ENCODE measurements at places on chromosomes 1 and 21.
A peak's percentile ranks its signal among the peaks of the same experiment; 100 is the strongest.

DNA sequence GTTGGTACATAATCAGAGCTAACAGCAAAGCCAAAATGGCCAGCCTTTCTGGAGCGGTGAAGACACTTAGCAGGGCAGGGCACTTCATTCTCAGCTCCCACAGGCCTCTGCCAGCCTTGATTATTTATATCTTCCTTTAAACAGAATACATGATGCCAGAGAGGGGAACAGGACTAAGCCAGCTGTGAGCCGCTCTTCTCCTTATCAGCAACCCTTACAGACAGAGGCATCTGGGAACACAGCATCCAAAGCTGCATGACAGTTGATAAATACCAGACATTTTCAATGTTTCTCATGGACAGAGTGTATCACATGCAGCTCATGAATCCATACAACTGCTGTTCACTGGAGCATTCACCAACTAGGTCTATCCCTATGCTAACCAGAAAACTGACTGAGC lies 29.1 kb downstream of the DNAJC11 start:
- no peak for DNase-seq

GRCh38 chr1:178374016-178374415 lies 122.7 kb downstream of the CLEC20A start:
- DNase-seq, result no peak

GRCh38 chr1:183814121-183814681 lies 9.3 kb downstream of the RGL1 start:
- DNase-seq, result no peak

DNA sequence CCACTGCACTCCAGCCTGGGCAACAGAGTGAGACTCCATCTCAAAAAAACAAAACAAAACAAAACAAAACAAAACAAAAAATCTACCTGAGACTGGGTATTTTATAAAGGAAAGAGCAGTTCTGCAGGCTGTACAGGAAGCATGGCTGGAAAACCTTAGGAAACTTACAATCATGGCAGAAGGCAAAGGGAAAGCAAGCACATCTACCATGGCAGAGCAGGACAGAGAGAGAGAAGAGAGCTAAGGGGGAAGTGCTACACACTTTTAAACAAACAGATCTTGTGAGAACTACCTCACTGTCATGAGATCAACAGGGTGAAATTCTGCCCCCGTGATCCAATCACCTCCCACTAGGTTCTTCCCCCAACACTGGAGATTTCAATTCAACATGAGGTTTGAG lies 198.3 kb upstream of the SAMSN1 start:
- DNase-seq, result no peak

DNA sequence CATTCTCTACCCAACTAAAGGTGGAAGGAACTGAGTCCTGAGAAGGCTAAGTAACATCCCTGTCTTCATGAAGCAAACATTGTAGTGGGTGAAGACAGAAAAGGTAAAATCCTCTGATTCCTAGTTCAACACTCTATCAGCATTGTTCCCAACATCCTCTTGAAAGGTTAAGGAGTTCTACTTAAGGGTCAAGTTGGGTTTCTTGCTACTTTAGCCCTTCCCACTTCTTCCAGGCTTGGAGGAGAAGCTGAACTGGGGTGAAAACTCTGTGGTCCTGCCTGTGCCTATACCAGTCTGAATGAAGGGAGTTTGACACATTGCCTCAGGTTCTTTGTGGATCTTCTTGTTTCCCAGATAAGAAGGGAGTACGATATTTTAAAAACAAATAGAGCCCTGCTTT lies 54.1 kb downstream of the ATP2B4 start:
- no peak for DNase-seq

GRCh38 chr1:116474921-116475849 lies 95.6 kb downstream of the CD58 start:
- no peak for DNase-seq

- no peak for DNase-seq
Measured at GRCh38 chr1:41440321-41441085, 44.0 kb downstream of the EDN2 start.

- peak; percentile 56 for DNase-seq
Measured at GRCh38 chr1:156445789-156446263, 54.7 kb downstream of the MEF2D start.

- DNase-seq, result no peak
Measured at GRCh38 chr1:237211031-237211430, 169.0 kb downstream of the RYR2 start.

GRCh38 chr21:44558695-44559094 lies at the start of gene KRTAP10-3:
KRTAP10-3 (minus strand) TSS chr21:44558795; CDS start chr21:44558715, 80 bp downstream.
- DNase-seq, result no peak

DNA sequence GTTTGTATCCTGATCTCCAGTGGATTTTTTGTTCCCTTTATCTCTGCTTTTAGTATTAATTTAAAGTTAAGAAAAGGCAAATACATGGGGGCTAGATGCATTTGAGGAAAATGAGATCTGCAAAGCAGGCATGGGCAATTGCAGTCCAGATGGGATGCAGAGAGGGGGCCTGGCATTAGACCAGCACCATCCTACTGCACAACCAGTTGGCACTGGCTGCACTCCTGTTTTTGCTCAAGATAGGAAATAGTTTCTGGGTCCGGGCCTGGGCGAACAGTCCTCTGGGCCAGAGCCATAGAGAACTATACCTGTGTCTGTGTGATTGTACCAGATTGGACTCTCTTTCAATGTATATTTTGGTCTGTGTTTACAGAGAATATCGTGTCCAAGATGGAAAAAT lies 34.0 kb upstream of the LEPR start:
- no peak for DNase-seq

- DNase-seq, result no peak
Measured at GRCh38 chr1:211912038-211912437, 81.5 kb upstream of the LPGAT1 start.

DNA sequence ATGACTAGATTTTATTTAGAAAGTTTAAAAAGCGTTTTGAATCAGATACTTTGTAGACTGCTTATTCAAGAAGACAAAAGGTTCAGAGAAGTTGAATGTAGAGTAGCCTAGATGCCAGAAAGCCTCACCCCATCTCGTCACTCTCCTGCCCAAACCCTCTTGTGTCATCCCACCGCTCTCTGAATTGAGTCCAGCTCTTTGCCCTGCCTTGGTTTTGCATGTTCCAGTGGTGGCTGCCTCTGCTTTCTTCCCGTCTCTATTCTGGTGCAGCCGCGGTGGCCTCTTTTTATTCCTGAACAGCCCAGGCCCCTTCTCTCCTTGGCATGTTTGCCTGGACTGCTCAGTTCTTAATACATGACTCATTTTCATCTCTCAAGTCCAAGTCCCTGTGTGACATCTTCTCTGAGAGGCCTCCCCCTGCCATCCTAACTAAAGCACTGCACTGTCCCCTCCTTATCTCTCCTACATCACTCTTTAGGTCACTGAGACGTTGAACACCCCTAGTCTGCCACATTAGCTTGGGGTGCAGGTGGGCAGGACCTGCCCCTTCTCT lies 22.9 kb downstream of the PRDM2 start:
- no peak for DNase-seq

GRCh38 chr1:22418933-22419382 lies 32.7 kb upstream of the ZBTB40 start:
- DNase-seq, result no peak

DNA sequence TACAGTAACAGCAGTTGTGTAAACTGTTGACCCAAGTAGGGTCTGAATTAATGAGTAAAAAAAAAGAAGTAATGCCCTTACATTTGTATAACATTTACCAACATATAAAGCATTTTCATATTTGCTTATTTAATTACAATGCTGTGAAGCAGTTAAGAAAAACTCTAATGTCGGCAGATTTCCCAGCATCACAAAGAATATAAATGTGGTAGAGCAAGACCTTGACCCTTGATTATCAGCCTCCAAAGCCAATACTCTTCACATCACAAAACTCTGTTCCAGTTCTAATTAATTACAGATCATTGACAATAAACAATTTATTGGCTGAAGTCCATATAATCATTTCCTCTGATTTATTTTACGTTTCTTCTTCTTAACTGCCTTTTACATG lies 130.2 kb downstream of the DUSP10 start:
- DNase-seq, result no peak

GRCh38 chr1:52920791-52921291 lies 699 bp downstream of the ECHDC2 start:
- DNase-seq, result no peak

DNA sequence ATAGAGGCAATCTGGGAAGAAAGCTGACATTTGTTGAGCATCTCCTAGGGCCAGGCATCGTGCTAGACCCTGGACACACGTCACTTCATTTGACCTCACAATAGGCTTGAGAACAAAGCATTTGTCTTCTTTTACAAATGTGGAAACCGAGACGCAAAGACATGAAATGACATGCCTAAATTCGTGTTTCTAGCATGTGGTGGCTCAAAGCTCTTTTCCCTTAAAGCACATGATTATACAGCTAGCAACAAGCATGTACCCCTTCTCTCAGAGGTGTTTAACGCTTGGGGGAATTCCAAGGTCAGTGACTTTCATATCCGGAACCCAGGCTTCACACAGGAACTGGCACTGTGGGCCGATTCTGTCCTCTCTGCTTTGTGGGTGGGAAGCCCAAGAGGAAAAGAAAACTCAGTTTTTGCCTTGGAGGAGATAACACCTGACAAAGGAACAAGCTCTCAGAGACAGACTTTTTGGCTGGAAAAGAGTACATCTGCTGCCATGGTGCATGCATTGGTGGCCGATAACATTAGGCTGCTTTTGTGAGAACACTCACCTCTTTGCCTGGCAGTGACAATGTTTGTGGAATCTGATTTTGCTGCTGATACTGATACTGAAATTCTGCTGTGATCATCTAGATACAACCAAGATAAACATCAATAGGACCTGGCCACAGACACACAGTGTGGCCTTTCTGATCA lies 15.4 kb upstream of the CD2 start:
- DNase-seq, result peak; percentile 70

DNA sequence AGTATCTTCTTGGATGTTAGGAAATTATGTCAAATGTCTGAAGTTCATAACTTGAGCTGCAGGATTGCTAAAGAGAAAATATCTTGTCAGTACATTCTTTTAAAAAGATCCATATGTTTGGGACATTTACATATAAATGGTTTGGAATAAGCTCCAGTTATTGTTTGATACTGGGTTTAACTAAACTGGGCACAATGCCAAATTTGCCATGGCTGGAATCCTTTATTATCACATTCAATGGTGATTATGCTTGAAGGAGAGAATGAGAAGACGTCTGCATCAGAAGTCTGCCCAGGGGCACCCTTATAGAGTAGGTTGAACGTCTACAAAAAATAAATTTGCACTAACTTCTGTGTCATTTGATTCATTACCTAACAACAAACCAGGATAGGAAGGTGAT lies 652.5 kb downstream of the AMY1C start:
- no peak for DNase-seq

DNA sequence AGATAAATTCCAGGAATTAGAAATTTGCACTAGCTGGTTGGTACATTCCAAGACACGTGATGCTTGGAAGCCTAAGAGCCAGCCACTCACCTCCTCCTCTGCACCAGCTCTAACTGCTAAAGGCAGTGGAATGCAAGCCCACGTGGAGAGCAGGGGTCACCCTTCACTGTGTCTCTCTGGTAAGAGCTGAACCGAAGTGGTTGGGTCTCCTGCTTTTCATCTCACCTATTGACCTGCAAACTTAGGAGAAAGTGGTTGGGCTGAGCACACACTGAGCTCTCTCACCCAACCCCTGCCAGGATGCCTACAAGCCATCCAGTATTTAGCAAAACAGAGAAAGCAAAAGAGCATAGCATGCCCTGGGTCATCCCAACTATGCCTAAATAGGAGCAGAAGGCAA lies 19.3 kb downstream of the HAO2 start:
- DNase-seq, result no peak

DNA sequence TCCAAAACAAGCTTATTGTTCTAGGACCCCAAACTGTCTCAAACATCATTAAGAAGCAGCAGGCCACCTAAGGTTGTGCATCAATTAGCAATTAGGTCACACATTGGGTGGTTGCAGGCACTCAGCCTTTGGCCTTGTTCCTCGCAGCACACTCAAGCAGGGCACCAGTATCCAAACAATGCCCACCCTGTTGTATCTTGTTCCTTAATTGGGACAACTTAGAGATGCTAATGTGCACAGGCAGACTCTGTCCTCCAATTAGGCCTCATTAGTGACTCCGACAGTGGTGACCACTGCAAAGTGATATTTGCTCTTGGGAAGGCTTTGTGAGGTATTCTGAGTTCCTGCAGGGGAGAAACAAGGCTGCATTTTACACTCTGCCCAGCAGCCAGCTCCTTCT lies 515.1 kb upstream of the PTBP2 start:
- no peak for DNase-seq

- DNase-seq, result no peak
Measured at GRCh38 chr1:97088391-97088790, 366.8 kb downstream of the PTBP2 start.

- no peak for DNase-seq
Measured at GRCh38 chr21:29329406-29329805, 30.7 kb downstream of the BACH1 start.

GRCh38 chr1:19756480-19756879 lies 43.2 kb downstream of the TMCO4 start:
- no peak for DNase-seq

DNA sequence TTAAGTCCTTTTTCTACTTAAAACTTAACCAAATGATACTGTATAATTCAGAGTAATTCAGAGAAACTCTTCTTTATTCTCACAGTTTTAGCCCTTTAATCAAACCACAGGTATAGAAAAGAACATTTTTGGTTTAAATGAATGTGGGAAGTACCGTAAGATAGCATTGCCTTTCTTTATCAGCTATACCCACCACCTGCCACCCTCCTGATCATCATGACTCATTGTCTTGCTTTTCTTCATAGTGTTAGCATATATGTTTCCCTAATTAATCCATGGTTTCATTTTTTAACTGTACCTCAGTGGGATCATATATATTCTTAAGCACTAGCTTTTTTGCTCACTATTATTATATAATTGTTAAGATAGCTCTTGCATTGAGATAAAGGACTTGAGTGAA lies 27.5 kb upstream of the ANGPTL1 start:
- DNase-seq, result no peak

- DNase-seq, result no peak
Measured at GRCh38 chr1:158045639-158046038, 52.2 kb downstream of the KIRREL1 start.

GRCh38 chr1:187001198-187001889 lies 172.6 kb downstream of the PLA2G4A start:
- DNase-seq, result no peak

- no peak for DNase-seq
Measured at GRCh38 chr1:94654459-94654858, 112.9 kb upstream of the F3 start.

GRCh38 chr1:45001011-45001481 lies 10.1 kb downstream of the HECTD3 start:
- DNase-seq, result no peak
